ENCODE measurements at places on chromosomes 12 and 14.

- peak; percentile 74 for DNase-seq
Measured at GRCh38 chr14:104986487-104987164, 1.0 kb downstream of the CLBA1 start.

GRCh38 chr12:27024291-27024690 is 1.9 kb downstream of the MED21 start:
- no peak for DNase-seq

DNA sequence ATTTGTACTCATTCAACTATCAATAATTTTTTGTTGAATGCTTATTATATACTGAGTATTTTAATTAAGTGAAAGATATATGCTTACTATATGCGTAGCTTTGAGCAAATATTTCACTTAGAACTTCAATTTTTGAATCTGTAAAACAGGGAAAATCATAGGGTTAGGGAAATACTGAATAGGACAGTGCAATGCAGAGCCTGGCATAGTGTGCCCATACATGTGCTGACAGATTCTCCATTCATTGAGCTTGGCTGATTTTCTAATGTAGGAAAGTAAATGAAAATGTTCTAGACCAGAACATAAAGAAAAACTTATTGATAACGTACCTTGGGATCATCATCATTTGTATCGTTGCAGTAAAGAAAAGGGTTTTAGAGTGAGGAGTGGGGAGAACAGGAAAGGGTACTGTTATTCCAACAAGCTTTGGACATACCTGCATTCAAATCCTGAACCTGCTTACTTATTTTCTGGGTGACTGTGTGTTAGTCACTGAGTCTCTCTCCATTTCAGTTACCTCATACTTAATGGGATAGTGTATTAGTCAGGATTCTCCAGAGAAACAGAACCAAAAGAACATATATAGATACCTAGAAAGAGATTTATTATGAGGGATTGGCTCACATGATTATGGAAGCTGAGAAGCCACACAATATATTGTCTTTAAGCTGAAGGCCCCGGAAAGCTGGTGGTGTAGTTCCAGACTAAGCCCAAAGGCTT is 436.4 kb downstream of the ADAMTS20 start:
- no peak for DNase-seq

- DNase-seq, result no peak
Measured at GRCh38 chr14:95471476-95471875, 45.0 kb downstream of the SYNE3 start.

DNA sequence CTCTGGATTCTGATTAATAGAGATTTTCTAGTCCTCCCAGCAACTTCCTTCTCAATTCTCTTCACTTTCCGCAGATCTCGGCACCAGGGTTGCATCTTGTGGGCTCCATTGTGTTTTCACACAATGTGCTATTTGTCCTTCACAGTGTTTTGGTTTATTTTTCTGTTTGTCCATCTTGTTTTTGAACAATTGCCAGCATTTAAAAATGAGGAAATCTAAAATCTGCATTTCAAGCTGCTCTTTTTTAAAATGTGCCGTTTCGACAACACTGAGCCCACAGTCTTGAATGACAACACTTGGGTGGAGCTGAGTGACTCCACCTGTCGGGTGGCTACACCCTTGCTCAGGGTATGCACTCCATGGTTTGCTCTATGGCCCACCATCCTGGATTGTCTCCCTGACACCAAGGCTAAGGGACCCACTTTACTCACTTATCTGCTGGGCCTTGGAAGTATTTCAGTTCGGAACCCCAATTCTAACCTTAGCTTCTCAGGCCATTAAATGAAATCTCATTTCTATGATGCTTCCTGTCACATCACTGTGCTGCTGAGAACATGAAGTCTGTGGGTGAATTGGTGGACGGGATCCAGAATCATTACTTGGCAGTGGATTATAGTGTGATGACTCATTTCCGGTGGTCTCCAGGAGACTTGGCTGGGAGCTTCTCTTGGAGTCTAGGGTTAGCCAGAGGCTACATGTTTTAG is 3.4 kb upstream of the MYRFL start:
- no peak for DNase-seq

DNA sequence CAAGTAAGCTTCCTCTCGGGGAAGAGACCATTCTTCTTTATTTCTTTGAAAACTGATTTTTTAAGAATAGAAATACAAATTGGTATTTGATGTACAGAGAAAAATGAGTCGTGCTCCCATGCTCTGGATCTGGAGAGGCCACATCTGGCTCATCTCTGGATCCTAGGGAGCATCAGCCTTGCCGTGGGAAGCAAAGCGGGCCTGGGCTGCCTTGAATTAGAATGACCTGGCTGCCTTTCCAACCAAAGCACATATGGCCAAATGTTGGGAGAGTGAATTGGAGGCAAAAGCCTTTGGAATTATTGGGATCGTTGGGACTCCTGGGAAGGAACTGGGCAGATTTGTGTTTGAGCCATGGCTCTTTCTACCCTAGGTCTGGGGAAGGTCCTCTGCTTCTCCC is 80.0 kb downstream of the SLC25A47 start:
- no peak for DNase-seq

All from spleen (tissue), 13 donors.